ENCODE measurements at places on chromosomes 1 and 21.

DNA sequence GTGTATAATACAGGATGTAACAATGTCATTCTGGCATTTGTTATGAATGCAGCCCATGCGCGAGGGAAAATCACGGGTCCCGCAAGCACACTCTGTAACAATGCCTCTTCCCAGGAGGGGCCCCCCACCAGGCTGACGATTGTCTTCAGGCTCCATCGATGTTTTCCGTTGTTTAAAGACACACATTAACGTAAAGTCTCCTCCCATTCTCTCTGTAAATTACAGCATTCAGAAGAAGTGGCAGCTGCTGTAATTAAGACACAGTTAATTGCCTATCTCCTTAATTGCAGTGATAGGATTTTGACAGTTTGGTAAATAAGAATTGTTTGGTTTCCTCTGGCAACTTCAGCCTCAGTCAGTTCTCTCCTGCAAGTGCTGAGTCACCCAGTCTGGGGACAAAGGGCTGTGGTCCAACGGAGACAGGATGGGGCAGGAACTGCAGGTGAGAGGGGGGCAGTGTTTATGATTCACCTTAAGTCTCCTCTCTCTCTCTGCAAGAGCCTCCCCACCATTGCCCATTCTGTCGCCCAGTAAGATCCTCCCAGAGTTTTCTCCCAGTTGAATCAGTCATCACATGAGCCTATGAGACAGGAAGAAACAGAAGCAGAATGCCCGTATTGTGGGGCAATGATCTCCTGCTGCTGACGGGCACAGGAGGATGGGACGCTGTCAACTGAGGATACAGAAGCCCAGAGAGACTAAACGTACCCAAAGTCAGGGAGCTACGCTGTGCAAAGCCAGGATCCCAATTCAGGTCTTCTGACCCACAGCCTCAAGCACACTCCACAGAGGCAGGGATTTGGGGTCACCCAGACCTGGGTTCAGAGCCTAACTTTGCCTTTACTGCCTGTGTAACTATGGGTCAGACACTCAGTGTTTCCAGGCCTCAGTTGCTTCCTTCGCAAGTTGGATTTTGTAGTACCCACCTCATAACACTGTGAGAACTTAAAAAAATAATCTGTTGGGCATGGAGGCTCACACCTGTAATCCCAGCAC lies 110.0 kb downstream of the ADSS2 start:
- peak; percentile 97 for DNase-seq

GRCh38 chr1:216200941-216201340 lies 222.3 kb downstream of the USH2A start:
- no peak for DNase-seq

GRCh38 chr1:59061876-59062275 lies 235.0 kb upstream of the FGGY start:
- no peak for DNase-seq

GRCh38 chr1:177591155-177591554 lies 378.7 kb downstream of the SEC16B start:
- no peak for DNase-seq

DNA sequence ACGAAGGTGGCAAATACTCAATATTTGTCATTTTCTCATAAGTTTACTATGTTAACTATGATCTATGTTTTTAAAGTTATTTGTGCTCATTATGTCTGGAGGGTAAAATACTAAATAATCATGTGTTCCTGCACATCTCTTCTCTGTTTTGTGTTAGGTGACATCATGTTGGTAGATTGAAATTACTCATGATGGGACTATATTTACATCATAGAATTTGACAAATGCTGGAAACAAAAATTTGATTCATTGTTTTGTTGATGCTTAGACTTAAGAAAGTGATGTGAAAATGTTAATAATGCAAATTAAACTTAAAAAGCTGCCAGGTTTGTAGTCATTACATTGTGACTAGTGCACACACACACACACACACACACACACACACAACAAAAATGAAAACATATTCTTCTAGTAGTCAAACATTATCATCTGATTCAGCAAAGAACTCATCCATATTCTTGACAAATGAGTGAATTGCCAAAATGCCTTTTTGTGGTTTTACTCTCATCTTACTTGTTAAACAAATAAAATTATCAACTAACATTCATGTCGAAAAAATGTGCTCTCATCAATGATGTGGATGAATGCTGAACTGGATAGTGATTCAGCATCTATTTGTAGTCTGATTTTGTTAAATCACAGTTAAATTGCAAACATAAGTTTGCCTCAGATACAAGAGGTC lies 870.7 kb downstream of the BRINP3 start:
- peak; percentile 93 for DNase-seq

Measured in kidney tubule cell (primary cell).